Umbilical cord (tissue), 2 donors: ENCODE measurements at places on chromosomes 16 and 17.

GRCh38 chr16:88769617-88770460 lies 15.2 kb downstream of the PIEZO1 start:
- DNase-seq = peak; percentile 43

DNA sequence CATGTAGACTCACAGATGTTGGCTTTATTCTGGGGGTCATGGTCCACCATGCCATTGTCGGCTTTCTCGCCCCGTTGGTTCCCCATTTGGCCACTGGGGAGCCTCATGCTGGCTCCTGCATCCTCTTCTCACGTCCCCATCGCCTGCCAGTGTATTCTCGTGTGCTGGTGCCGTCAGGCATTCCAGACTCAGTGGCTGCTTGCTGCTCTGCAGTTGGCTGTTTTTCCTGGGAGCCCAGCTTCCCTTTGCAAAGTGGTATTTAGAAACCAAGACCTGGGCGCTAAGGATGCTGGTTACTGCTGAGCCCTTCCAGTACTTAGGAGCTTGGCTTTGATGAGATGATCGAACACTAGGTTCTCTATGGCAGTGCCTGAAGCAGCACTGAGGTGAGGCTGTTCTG lies 19.1 kb downstream of the CRAMP1 start:
- DNase-seq = no peak

DNA sequence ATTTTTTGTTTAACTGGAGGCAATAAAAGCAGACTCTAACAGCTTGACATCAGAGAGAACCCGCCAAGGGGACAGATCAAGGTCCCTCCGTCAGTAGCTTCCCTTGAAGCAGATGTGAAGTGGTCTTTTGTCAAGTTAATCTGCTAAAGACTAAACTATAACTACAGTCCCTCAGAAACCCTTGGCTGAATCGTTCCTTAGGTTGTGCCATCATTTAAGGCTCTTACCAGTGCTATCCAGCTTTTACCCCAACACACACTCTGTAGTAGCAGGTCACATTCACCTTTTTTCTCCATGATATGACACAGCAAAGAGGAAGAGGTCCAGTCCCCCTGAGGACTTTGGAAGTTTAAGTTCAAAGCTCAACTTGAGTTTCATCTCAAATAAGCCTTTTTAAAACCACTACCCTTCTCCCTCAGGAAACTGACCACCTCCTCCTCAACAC lies 49.7 kb downstream of the ERN1 start:
- DNase-seq = no peak

DNA sequence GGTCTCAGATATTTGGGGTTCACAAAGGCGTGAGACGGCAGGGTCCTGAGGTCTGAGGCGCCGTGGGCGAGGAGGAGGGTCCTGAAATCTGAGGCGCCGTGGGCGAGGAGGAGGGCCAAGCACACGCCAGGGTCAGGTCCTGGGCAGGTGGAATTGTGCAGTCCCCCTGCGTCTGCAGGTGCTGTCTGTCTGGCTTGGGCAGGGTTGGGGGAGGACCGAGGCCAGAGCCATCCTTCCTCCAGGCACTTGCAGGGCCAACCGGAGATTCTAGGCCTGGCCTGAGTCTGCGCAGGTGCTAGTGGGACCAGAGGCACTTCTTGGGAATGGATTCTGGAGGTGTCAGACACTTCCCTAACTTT lies 2.4 kb upstream of the APRT start:
- DNase-seq = no peak

DNA sequence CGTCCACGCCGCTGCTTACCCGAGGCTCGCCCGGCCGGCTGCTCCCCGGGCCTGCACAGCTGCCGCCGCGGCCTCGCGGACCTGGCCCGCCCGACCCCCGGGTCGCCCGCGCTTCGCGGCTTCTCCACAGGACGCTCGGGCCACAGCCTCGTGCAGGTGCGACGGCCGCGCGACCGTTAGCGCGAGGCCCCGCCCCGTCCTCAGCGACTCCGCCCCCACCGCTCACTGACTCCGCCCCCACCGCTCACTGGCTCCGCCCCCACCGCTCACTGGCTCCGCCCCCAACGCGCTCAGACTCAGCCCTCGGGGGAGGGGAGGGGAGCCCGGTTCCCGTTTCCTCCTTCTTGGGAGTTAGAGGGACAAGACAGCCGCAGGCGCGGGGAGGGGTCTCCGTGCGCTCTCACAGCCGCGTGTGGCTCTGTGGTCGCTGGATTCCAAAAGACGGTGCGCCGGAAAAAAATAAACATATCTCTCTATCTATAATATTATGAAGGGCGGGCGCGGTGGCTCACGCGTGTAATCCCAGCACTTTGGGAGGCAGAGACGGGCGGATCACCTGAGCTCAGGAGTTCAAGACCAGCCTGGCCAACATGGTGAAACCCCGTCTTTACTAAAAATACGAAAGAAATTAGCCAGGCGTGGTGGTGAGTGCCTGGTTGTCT lies at the start of gene MEIOB:
Gene MEIOB, minus strand, starts transcription at position 191 of the 662 bp plus-strand sequence. CDS start 3,989 bp downstream, outside the sequence.
- no peak for DNase-seq

DNA sequence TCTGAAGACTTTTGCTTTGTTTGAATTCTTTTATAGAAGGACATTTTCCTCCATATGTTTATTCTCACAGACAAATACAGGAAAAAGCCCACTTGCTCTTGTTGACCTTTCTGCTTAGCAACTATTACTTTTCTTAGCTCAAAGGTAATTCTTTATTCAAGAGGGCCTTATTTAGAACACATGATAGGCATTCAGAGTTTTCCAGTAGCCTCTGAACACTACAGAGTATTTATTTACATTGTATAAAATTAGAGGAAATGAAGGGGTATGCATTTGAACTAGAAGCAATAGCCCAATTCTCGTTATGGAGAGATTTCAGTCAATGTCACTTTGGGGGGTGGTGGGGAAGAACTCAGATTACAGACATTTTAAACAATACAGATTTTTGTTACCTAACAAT lies 581.7 kb downstream of the KCNJ2 start:
- DNase-seq = no peak

GRCh38 chr17:45364531-45365390 lies 47.9 kb upstream of the MAP3K14 start:
- no peak for DNase-seq

DNA sequence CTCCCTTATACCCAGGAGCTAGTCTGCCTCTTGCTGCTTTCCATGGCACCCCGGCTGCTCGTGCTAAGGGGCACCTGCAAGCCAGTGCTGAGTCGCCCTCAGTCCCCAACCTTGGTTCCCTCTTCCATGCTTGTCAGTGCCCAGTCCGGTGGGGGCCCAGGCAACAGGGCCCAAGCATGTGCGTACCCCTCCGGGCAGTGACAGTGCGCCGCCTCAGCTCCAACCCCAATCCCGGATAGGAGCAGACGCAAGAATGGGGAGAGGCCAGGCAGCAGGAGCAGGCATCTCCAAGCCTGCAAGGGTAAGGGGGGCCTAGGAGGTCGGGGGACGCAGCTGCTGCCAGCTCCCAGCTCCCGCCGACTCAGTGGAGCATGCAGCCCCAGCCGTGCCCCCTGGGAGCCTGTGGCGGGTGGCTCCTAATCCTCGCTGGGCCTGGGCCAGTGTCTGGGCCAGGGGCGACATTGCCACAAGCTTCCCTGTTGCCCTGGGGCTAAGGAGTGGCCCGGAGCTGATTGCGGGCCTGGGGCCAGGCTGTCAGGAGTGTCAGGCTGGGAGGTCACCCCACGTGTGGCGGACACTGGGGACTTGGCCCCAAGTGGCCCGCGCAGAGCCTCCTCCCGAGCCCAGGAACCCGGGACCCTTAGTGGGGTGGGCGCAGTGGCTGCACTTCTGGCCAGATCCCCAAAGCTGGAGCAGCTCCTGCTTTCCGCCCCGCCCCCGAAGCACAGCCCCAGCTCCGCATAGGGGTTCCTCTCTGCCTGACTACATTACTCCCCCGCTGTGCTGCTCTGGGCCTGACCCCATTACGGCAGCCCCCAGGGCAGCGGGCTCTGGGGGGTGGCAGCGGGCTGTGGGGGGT lies 9.8 kb downstream of the CPD start:
- no peak for DNase-seq

DNA sequence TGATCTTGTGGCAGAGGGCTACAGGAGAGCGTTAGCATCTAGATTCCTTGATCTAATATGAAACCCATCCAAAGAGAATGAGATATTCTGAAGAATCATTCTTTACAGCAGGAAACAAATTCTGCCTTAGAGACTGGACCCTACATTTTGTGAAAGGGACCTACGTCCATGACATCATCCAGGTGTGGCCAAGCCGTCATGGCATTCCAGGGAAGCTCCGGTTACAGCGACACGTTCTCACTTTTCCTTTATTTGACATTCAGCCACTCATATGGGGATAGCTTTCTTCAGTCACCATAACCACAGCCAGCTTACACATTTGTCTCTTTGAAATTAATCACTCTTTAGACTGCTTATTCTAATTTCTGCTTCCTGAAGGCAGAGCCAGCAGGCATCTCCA lies 408.1 kb downstream of the XYLT1 start:
- DNase-seq = no peak

- no peak for DNase-seq
Measured at GRCh38 chr17:28258347-28258887, 60.6 kb upstream of the TMEM97 start.

GRCh38 chr16:54077050-54077821 lies 209.4 kb downstream of the IRX3 start:
- no peak for DNase-seq

DNA sequence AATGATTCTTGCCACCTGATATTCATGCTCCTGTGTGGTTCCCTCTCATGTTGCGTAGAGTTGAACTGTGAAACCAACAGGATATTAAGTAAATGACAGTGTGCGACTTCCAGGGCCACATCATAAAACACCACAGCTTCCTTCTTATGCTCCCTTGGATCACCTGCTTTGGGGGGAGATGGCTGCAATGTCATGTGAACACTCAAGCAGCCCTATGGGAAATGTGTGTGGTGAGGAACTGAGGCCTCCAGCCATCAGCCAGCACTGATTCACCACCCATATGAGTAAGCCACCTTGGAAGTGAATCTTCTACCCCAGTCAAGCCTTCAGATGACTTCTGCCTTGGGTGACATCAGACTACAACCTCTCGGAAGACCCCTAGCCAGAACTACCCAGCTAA lies 427.5 kb downstream of the UTP18 start:
- DNase-seq = no peak

GRCh38 chr17:54945671-54946070 lies 22.8 kb downstream of the COX11 start:
- DNase-seq = no peak

DNA sequence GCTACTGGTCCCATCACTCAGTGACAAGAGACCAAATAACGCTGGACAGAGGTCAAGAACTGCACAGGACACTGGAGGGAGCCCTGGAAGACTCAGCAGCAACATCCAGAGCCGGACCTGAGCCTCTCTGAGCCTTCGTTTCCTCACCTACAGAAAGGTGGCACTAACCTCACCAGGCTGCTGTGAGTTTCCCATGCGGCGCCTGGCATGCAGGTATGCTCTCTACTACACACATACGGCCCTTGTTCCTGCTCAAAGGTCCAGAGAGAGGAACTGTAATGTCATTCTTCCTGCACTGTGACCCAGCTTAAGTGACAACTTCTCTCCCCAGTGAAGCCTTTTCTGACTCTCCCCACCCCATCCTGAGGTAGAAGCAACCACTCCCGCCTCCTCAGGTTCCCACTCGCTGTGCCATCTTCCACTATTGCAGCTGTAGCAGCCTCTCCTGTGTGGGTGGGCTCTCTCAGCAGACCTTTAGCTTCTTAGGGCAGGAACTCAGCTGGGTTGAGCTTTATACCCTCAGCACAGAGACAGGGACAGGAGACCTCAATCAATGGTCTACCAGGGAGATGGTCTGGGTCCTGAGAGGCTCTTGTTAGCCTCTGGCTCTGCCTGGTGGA lies 43.9 kb upstream of the SREBF1 start:
- no peak for DNase-seq

- no peak for DNase-seq
Measured at GRCh38 chr17:54932711-54933110, 32.1 kb downstream of the TOM1L1 start.

- DNase-seq = no peak
Measured at GRCh38 chr16:50386139-50386538, 17.4 kb upstream of the BRD7 start.

GRCh38 chr16:82991966-82992675 lies 365.4 kb downstream of the CDH13 start:
- DNase-seq = peak; percentile 2

- no peak for DNase-seq
Measured at GRCh38 chr17:46972346-46972745, 6.7 kb downstream of the RPRML start.

- DNase-seq = no peak
Measured at GRCh38 chr17:10067446-10068143, 130.8 kb downstream of the GAS7 start.

DNA sequence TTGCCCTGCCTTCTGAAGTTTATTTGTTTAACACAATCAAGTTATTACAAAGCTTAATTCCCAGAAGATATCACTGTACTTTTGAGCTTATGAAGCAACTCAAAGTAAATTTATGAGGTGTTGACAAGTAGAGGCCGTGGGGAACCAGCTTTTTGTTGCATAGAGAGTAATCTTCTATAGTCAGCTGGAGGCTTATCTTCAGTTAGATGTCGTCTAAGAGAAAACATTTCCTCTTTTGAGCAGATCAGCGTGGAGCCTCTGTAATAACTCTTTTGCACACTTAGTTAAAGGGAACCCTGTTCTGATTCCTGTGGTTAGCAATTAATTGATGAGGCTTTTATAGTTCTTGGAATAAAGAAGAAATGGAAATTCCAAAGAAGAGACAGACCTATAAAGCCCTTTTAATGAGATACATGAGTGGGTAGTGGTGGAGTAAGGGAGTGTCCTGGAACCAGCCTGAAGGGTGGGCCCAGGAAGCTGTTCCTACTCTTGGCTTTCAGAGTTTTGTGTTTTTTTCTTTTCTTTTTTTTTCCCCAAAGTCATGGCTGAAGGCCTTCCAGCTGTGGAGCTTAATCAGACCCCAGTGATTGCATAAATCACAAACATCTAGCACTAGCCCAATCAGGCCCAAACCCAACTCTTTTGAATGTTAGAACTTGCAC lies 28.9 kb upstream of the MAP3K14 start:
- peak; percentile 91 for DNase-seq

DNA sequence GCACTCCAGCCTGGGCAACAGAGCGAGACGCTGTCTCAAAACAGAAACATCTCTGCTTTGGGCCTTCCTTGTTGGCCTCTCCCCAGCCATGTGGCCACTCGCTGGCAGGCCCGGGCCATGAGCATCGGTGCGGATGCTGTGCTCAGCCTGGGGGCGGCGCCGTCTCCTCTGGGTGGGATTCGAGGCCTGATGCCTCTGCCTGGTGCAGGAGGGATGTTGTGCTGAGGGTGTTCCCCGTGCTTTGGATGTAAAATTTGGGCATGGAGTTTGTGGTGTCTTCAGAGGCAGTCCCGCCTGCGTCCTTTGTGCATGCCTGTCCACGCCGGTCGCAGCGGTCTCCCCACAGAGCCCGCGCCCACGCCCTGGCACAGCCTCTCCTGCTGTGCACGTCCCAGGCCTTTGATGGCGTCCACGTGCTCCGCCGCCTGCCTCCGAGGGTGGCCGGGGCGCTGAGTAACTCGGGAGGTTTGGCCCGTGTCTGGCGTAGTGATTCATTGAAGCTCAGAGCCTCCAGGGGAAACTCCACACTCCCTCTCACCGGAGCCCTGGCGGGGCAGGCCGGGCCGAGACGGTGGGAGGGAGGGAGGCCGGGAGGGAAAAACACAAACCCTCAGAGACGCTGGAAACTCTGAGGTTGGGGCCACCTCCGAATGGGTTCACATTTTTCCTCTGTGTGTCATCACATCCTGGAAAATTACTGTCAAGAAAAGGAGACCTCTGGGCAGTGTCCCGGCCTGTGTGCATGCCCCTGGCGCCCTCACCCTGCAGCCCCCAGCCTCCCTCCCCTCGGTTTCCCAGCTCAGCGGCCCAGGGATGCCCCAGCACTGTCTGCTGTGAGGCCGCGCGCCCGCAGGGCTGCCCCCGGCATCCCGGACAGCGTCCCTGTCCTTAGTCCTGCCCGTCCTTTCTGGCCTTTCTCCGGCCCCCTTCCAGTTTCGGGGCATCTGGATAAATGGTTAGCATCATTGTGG lies 19.0 kb downstream of the CENPX start:
- DNase-seq = peak; percentile 95

- DNase-seq = no peak
Measured at GRCh38 chr17:3679531-3680126, 11.0 kb downstream of the EMC6 start.
